ENCODE measurements at places on chromosomes 12 and 14.
A peak's percentile ranks its signal among the peaks of the same experiment; 100 is the strongest.

- no peak for DNase-seq
Observed at GRCh38 chr14:101113108-101113612, 209.6 kb upstream of the RTL1 start.

DNA sequence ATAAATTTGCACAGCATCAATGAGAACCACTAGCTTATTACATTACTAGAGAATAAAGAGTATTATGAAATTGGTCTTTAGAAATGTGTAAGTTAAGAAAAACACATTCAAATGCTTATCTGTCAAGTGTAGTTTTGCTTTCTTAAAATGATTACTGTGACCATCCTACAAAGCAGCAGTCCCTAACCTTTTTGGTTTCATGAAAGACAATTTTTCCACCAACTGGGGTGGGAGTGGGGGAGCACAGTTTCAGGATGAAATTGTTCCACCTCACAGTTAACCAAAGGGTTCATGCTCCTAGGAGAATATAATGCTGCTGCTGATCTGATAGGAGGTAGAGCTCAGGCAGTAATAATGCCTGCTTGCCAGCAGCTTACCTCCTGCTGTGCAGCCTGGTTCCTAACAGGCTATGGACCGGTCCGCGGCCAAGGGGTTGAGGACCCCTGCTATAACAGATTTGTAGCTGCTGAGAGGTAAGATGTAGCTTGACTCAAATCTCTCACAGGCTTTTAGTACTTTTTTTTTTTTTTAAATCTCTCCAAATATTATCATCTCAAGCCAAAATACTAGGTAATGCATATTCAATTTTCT, 45.4 kb downstream of the PPP4R3A start:
- DNase-seq = no peak

GRCh38 chr12:14418451-14418890, 53.0 kb downstream of the ATF7IP start:
- no peak for DNase-seq

GRCh38 chr12:88715673-88716072, 135.4 kb upstream of the KITLG start:
- no peak for DNase-seq

GRCh38 chr14:51836417-51836816, 24.0 kb upstream of the GNG2 start:
- no peak for DNase-seq

- no peak for DNase-seq
Observed at GRCh38 chr14:75614179-75614578, 35.8 kb downstream of the FLVCR2 start.

- DNase-seq = no peak
Observed at GRCh38 chr14:68934066-68934465, 45.0 kb downstream of the ACTN1 start.

- DNase-seq = no peak
Observed at GRCh38 chr12:27001663-27002062, 12.5 kb downstream of the TM7SF3 start.

DNA sequence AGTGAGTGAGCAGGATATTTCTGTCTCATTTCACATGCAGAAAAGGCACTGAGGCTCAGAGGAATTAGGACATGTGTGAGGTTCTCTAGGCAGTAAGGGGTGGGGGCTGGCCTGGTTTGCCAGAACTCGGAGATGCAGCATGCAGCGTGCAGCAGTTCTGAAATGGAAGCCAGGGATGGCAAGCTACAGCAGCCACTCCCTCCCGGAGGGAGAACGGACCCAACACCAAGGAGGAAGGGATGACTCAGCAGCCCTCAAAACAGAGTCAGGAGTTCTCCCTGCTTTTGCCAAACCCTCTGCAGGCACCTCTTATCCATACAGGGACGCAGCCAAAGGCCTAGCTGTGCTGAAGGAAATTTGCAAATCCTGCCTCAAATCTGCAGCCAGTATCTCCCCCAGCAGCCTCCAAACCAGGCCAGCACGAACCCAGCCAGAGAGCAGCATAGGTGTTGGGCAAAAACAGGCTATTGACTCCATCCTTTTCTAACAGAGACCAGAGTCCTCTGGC, 10.3 kb upstream of the SERPINA3 start:
- peak; percentile 18 for DNase-seq

DNA sequence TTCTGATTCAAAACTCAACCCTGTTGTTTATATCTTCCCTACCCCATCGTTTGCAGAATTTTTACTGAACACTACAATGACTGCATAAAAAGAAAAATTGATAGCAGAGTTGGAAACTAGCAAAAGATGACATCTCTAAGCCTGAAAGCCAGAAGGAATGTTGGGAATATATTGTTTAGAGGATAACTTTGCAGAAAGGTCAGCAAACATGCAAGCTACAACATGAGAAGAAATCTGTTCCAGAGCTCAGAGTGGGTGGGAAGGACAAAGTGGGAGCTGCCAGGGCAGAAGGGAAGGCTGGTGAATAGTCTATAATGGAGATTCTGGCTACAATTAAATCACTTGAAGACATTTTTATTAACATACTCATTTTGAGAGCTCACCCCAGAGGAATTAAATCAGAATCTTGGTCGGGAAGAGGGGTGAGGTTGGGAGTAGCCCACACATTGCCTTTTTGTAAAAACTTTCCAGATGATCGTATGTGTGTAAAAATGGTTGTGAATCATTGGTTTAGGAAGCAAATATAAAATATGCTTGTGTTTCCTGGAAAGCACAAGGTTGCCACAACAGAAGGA, 574.8 kb downstream of the FLRT2 start:
- no peak for DNase-seq

DNA sequence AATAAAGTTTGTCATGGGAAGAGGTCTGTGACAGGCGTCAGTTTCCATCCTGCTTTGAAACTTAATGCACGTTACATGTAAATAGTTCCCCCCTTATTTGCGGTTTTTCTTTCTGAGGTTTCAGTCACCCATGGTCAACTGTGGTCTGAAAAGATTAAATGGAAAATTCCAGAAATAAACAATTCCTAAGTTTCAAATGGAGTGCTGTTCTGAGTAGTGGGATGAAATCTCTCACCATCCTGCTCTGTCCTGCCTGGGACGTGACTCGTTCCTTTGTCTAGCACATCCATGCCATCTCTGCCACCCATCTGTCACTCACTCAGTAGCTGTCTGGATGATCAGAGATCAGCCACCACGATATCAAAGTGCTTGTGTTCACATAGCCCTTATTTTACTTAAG, 51.3 kb upstream of the DICER1 start:
- DNase-seq = no peak

DNA sequence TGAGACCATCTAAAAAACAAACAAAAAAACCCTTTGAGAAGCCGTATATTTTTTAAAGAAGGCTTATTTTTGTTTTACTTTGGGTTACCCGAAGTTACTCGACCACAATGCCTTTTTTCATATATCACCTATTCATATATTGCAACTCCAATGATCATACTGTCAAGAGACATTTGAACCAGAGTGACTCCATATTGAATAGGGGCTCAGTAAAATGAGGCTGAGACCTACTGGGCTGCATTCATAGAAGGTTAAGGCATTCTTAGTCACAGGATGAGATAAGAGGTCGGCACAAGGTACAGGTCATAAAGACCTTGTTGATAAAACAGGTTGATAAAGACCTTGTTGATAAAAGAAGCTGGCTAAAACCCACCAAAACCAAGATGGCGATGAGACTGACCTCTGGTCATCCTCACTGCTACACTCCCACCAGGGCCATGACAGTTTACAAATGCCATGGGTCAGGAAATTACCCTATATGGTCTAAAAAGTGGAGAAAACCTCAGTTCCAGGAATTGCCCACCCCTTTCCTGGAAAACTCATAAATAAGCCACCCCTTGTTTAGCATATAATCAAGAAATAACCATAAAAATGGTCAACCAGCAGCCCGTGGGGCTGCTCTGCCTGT, 50.0 kb upstream of the PKP2 start:
- no peak for DNase-seq

DNA sequence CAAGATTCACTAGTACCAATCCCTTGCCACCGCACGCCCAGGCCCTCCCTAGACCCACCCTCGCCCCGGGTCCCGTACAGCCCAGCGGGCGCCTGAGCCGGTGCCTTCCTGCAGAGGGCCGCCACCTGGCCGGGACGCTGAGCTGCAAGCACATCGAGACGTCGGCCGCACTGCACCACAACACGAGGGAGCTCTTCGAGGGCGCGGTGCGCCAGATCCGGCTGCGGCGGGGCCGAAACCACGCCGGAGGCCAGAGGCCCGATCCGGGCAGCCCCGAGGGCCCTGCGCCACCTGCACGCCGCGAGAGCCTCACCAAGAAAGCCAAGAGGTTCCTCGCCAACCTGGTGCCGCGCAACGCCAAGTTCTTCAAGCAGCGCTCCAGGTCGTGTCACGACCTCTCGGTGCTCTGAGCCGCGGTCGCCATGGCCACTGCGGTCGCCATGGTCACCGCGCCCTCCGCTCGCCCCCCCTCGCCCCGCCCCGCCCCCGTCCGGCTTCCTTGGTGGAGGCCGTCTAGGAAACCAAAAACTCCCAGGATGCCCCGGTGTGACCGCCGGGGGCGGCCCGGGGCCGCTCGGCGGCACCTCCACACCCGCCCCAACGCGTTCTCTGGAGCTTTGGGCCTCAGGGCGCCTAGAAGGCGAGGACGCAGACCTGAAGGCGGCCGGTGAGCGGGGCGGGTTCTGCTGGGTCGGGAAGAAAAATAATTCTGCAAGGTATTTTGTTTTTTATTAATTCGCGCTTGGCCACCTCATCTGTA, 3.7 kb downstream of the REM2 start:
- no peak for DNase-seq

GRCh38 chr12:70049596-70050360, 193.5 kb upstream of the CNOT2 start:
- no peak for DNase-seq

DNA sequence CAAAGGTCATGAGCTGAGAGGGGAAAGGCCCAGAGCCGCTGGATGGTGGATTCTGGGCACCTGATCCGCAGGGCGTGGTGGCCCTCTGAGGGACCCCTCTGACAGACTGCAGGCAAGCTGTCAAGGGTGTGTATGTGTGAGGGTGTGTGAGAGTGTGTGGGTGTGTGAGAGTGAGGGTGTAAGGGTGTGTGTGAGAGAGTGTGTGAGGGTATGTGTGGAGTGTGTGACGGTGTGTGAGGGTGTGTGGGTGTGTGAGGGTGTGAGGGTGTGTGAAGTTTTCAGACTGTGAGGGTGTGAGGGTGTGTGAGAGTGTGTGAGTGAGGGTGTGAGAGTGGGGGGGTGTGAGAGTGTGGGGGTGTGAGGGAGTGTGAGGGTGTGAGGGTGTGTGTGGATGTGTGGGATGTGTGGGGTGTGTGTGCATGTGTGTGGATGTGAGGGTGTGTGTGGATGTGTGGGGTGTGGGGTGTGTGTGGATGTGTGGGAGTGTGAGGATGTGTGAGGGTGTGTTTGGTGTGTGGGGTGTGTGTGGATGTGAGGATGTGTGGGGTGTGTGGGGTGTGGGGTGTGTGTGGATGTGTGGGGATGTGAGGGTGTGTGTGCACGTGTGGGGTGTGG, 156.7 kb downstream of the TMEM121 start:
- DNase-seq = no peak

GRCh38 chr12:124168016-124168786, 126.7 kb upstream of the RFLNA start:
- no peak for DNase-seq

DNA sequence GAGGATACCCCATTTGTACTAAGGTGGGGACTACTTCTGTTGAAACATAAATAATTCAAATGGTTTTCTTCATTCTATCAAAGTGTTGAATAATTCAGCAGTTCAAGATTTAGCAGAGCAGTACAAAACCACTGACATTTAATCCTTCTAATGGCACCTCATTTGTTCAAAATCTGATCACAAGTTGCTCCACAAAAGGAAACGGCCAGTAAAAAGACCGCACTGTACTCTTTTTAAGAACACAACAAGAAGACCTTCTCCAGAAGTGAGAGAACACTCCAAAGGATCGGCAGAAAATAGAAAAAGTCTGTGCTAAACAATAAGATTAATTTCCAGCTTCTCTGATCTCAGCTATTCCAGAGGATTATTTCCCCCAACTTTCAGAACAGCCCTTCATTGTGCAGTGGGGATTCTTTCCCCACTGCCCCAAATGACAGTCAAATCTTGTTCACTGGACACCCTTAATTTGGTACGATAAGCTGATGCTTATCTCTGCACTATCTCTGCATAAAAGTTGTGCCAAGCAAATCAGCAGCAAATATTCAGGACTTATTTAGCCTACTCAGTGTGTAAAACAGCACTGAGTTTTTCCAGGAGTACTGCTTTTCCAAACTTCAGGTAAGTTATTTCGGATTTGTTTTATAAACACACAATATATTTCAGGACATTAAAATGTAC, 5.2 kb downstream of the MPHOSPH9 start:
- no peak for DNase-seq

DNA sequence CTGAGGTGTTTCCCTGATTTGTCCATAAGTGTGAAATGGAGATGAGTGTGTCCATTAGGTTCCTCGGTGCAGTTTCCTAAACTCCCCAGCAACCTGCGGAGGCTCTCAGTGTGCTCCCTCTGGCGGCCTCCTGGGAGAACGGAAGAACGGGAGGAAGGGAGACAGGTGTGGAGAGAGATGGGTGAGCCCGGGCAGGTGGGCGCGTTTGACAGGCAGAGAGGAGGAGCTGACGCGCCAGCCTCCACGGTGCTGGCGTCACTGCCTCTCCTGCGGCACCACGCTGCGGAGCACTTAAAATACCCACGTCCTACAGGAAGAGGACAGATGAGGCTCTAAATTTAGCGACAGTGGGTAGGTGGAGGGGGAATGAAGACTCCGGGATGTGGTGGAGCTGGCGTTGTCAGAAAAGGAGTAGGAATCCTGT, 26.8 kb upstream of the PEX5 start:
- no peak for DNase-seq

GRCh38 chr12:26455936-26456574, 260.7 kb downstream of the SSPN start:
- DNase-seq = no peak

DNA sequence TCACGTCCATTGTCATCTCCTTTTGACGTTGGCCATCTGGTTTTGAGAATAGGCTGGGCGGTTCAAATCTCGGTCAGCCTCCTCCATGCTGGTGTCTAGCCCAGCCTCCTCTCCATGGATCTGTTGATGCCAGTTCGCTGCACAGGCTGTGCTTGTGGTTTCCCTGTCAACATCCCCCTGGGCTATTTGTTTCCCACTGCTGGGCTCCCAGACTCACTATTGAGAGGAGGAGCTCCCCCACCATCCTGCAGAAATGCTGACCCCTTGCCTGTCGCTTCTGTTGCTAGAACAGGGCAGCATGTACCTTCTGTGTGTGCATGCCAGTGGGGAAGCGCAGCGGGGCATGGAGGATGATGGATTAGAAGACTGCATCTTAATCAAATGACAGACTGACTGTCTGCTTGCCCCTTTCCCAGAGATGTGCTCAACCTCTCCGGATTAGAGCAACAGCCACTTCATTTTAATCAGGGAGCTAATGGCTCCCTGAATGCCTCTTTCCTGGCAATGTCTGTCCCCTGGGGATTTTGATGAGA, 170.5 kb downstream of the TSPAN9 start:
- no peak for DNase-seq

DNA sequence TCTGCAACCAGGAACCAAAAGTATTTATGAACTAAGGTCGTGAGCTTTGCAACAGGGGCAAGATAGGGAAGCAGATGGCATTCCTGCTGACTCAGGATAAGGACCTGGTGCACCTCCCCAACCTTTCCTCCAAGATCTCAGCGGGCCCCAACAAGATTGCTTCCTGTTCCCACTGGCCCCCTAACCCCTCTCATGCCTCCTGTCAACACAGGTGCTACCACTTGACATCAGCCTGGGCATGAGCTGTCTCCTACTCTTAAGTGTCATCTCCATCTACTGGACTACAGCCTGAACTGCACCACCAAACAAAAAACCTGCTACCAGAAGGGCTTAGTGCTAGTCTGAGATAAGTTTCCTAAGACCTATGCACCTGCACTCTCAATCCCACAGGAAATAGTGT, 32.7 kb downstream of the MED6 start:
- DNase-seq = no peak

- no peak for DNase-seq
Observed at GRCh38 chr12:5333096-5333495, 98.8 kb upstream of the NTF3 start.
